NCI-H226 (cell line): ENCODE measurements at places on chromosomes 2 and 18.

DNA sequence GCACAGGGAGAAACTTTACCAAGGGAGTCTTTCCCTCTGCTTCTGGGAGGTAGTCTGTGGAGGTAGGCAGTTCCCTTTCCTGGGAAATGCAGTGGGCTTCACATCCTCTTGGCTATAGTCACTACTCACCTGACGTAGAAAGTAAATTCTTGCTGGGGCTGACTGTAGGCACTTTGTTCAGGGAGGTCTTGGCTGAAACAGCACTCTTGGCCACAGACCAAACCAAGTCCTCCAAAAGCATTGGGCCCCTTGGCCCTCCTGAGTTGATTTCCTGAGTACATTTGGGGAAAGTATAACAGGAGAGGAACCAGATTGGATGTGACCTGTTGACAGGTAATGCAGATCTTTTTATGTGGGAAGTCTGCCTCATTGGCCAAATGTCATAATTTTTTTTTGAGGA is 108.9 kb downstream of the MGAT5 start:
- no peak for DNase-seq

DNA sequence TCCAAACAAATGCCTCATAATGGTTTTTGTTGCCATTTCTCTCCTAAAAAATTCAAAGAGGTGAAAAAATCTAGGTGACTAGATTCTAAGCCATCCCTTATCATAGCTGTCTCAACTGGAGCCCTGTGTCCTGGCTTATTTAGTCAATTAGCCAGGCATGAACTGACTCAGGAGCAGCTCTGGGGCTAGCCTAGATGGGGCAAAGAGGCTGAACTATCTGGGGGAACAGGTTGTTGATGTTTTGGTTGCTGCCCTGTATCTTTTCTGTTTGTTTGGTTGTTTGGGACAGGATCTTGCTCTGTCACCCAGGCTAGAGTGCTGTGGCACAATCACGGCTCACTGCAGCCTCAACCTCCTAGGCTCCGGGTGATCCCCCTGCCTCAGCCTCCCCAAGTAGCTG is 14.7 kb downstream of the GEMIN6 start:
- no peak for DNase-seq

- peak; percentile 95 for DNase-seq
Observed at GRCh38 chr2:234880551-234881211, 71.1 kb upstream of the SH3BP4 start.

DNA sequence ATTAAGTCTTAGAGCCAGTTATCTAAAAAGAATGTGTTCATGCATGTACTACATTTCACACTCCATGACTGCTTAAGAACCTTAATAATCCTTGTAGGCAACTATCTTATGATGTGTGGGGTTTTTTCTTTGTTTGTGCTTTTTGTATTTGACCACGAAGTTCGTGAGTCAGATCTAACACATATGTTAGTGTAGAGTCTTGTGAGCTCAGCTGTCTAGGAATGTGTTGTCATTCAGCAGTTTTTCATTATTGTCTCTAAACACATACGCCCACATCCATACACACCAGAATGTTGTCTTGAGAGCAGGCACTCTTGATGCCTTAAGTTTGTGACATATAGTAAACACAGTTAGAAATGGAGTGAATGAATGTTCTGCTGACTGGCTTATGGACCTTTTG is 38.4 kb downstream of the CAB39 start:
- DNase-seq, result peak; percentile 58

DNA sequence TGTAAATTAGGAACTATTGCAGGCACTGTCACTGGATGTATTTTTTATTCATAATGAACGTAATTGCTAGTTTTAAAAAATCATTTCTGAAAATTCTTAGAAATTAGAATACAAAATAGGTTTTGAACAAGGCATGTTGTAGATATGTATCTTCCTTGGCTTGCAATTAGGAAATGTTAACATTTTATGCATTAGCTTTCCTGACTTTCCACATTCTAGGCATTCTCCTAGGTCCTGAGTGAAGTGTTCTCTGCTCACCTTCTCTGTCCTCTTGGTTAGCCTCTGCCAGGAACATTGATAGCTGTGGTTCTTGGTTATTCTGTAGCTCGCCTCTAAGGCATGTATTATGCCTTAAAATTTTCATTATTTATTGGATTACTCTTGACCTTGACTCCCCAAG is 130.3 kb downstream of the FHOD3 start:
- no peak for DNase-seq

GRCh38 chr18:67243799-67244587 is 272.5 kb downstream of the DSEL start:
- no peak for DNase-seq

- DNase-seq, result no peak
Observed at GRCh38 chr2:59538398-59538911, 1015.0 kb downstream of the BCL11A start.

DNA sequence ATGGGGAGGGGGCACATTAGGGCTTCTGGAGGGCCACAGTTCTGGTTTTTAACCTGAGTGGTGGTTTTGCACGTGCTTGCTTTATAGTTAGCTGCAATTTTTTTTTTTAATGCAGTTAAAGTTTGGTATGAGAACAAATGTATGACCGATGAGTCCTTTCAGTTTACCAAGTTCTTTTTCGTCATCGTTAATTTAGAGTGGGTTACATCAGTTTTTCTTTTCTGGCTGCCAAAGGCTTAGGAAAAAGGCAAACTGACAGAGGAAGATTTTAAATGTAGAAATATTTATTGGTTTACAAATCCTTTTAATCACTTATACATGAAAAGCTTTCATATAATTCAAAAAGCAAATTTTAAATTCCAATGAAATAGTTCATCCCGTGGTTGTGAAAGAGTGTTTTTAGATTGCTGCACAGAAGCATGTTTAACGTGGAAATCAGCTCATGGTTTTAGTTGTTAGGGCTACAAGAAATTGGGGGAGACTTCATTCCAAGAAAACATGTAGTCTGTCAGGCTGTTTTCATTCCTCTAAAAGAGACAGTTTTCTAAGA is 82.9 kb downstream of the MSH2 start:
- no peak for DNase-seq

DNA sequence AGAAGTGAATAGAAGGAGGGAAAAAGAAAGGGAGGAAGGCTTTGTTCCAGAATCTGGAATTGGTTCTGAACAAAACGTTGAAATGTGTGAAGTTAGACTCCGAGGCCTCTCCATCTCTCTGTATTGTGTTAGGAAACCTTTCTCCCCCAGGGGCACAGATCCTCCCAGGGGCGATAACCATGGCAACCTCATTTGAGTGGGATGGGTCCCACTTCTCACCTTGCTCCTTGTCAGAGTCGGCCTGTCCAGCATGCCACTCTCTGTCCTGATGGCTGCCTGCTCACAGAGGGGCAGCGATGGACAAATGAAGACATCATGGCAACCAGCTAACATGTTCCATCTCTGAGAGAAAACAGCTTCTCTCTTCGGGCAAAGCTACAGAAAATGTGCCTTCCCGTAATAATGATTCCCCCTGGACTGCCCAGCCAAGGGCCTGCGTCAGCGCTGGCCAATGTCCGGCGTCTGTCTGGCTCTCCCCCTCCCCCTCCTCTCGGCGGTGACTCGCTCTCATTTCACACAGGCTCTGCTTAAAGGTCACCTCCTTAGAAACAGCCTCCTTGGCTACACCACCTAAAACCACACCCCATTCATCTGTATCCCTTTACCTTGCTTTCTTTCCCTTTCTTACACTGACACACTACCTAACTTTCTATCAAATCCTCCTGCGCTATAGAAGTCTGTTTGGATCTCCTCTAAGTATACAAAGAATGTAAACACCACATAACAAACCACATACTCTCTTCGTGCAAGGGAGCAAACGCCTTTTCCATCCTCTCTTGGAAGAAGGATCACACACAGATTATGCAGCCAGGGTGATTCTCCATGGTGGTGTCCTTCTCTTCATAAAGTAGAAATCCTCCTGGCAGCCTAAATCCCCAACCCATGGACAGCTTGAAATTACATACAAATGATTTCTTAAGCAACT is 32.1 kb upstream of the TTC39C start:
- no peak for DNase-seq

DNA sequence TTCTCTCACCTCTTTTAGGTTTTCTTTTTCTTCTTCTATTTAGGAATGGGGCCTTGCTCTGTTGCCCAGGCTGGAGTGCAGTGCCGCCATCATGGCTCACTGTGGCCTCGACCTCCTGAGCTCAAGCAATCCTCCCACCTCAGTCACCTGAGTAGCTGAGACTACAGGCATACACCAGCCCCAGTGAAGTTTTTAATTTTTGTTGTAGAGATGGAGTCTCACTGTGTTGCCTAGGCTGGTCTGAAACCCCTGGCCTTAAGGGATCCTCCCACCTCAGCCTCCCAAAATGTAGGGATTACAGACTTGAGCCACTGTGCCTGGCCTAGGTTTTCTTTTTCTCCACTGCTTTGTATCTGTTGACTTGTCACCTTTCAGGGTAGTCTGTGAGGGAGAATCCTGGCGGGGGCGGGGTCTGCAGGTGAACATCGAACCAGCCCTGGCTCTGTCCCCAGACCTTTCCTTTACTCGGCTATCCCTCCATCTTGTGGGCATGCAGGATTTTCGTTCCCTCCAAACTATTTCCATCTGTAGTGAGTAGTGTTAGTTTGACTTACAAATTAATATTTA is 21.7 kb downstream of the NCK2 start:
- DNase-seq, result no peak
